Breast epithelium (tissue), 4 donors: ENCODE measurements at places on chromosomes 12 and 14.

GRCh38 chr14:35138585-35138984, 16.2 kb downstream of the PRORP start:
- no peak for DNase-seq

GRCh38 chr14:50790589-50790988, 40.4 kb downstream of the NIN start:
- DNase-seq = no peak

DNA sequence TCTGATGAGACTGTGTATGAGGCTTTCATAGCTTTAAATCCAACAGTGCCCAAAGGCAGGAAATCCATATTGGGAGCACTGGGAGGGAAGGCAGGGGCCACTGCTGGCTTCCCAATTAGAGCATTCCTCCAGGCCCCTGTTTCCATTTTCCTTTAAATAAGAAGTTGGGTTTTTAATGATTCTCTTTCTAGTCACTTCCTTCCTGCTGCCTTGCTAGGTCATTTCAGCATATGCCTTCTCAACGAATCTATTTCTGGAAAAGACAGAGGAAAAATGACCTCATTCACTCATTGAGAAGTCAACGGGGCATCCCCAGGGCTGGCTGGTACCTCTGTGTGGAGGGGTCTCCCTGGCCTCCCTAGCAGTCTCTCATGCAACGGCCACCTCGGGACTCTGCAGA, 43.5 kb downstream of the IGF1 start:
- no peak for DNase-seq

DNA sequence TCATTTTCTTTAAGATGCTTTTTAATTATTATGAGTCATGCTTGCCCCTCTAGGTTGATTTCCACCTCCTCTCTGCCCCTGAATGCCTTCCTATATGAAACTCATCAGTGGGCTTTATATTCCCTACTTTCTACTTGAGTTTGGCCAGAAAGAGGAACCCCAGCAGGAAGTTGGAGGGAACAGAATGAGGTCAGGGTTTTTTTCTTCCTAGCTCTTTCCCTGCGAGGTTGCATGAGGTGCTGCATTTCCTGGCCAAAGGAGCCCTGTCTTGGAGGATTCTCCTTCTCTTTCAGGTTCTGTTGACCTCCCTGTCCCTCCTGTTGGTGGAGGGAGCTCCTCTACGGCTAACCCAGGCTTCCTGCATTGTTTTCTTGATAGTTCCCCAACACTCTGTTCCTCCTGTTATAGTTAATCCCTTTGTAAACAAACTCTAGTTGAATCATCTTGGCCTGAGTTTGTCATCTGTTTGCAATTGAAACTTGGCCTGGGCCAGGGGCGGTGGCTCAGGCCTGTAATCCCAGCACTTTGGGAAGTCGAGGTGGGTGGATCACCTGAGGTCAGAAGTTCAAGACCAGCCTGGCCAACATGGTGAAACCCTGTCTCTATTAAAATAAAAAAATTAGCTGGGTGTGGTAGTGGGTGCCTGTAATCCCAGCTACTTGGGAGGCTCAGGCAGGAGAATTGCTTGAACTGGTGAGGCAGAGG, 15.3 kb upstream of the SPIC start:
- DNase-seq = no peak

GRCh38 chr14:30305346-30305745, 253.6 kb upstream of the G2E3 start:
- DNase-seq = no peak

GRCh38 chr12:95412482-95413311, 61.3 kb upstream of the METAP2 start:
- DNase-seq = no peak

DNA sequence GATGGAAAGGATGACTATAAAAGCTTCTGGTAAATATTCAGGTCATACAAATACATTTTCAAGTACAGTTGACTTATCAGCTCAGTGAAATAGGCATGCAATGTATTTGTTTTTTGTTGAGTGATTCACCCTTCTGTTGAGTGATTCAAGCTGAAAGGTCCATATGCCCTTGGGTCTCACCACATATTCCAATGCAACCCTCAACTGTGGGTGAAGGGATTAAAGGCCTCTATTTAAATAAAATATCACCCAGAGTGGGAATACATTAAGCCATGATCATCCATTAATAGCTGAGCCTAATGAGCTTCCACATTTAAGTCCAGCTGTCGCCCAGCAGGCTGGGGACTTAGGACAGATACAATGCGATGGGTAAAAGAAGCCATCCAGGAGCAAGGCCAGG, 120.2 kb downstream of the CRACR2A start:
- DNase-seq = no peak

DNA sequence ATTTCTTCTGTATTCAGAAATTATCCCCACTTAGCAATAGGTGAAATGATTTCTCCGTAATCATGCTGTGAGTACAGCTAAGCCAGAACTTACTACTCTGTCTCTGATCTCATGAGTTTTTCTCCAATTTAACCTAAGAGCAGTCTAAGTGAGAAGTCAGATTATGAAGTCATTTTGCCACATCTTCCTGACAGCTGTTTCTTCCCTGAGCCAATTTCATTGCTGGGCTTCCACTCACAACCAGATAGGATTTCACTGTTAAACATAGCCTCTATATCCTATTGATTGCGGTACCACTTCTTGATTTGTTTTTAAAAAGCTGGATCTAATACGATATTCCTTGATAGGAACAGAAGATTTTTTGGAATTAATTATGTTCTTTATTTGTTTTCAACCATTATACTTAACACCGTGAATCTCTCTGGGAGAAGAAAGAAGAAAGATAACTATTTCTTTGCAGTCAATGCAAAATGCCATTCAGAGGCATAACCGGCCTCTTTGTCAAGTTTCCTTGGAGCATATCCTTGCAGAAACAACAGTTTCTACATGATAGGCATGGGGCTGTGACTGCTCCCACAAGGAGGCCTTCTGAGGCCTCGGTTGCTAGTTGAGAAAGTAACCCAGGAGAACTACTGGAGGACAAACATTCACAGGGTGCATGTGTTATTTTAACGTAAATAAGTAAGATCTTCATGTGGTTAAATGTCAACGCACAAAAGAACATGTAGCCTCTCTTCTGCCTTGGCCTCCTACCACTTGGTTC, 212.2 kb downstream of the NPAS3 start:
- no peak for DNase-seq

- DNase-seq = no peak
These were observed 10.4 kb upstream of the ITPK1 start for GRCh38 chr14:93126111-93126510.

DNA sequence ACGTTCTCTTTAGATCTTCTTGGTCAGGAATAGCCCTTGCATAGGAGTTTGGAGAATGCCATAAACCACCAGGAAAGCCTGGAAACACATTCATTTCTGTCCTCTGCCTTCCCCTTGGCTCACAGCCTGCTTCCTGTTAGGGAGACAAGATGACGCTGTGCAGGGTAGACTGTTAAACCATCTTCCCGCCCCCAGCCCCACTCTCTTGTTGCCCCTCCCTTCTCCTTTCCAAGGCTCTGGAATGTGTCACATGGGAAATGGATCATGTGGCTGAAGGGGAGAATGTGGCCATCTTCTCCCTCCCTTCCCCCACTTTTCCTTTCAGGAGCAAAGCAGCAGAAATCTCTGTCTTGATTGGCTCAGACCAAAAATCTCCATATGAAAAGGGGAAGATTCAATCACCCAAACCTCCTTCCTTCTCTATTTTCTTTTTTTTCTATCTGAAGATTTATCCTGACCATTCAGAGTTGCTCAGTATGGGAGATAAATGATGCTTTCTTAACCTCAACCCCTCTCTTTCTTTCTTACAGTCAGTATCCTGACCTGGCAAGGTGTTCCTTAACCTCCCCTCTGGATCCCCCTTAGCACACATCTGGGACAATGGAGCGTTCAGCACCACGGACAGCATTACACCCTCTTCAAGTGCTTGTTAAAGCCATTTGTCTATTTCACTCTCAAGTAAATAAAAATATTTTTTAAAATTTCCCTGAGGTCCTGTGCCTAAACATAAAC, 11.4 kb downstream of the GPR19 start:
- DNase-seq = no peak

DNA sequence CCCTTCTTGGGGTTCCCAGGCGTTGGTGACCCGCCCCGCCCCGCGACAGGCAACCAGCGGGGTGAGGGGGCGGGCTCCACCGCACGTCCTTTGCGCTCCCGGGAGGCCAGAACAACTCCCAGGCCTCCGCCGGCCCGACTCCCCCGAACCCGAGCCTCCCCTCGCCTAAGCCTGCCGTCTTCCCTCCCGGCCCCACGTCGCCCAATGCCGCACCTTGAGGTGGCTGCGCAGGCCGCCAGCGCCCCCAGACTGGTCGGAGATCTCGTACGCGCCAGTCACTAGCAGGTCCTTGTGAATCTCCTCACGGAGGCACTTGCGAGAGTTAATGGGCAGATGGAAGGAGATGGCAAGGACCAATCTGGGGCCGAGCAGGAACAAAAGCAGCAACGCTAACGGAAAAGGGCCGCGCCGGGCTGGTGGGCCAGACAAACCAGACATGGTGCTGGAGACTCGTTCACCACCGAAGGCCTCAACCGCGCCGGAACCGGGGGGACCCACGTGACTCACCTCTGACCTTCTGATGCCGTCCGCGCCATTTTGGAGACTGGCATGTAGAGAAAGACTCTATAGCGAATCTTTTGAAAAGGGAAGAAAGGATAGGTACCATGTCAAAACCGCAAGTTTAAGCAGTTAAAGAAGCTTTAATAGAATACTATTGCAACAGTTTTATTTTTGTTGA, at the start of gene TMED10:
TMED10 (minus strand) TSS at position 471 of the 679 bp plus-strand sequence; CDS start at position 438, 33 bp downstream.
- DNase-seq = peak; percentile 95

DNA sequence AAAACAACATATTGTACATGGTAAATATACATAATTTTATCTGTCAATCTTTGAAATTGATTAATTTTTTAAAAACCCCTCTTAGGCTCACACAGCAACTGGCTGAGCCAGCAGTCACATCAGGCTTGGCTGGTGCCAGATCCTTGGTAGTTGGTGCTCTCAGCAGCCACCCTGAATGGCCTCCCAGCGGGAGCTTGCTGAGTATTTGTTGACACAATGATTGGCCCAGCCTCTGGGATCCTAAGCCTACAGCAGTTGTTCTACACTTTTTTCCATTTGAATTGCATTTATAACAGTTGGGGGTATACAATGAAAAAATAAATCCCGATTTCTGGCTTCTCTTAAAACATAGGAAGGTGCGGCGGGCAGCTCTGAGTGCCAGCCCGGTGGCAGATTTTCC, 11.1 kb downstream of the PRKAB1 start:
- DNase-seq = no peak

DNA sequence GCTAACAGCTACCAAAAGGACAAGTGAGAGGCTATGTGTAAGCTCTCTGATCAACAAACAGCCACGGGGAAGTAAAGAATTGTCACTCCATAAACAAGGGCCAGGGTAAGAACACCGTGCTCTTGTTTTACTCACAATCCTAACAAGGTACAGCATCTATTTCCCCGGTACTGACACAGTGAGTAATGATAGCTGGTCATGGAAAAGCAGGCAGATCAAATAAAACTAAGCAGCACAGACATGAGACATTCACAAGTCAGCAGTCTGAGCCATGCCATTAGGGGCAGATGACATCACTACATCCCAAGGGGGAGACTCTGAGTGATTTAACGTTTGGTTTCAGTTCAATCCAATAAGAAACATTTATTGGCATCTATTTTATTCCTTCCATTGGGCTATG, 54.4 kb downstream of the ARL6IP4 start:
- DNase-seq = no peak

- no peak for DNase-seq
These were observed 13.4 kb downstream of the ISM2 start for GRCh38 chr14:77485256-77485655.

- no peak for DNase-seq
These were observed 755 bp downstream of the SETD1B start for GRCh38 chr12:121804417-121805111.

GRCh38 chr12:120215766-120216735, 15.1 kb upstream of the RPLP0 start:
- DNase-seq = no peak

GRCh38 chr14:55107766-55108554, 21.1 kb upstream of the LGALS3 start:
- peak; percentile 82 for DNase-seq

- DNase-seq = no peak
These were observed 133.9 kb downstream of the C12orf75 start for GRCh38 chr12:105464406-105464805.

DNA sequence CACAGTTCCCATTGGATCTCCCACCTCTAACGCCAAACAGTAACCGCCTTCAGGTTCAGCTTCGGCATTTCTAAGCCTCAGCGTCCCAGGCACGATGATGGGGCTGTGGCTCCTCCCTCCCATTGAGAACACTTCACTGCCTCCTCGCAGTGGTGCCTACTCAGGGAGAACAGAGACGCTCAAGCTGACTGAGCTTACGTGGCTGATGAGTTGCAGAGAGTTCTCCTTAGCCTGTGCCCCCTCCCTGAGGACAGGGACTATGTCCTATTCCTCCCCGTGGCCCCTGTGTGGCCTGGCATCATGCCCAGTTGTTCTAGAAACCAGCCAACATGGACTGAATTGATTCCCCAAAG, 87.0 kb downstream of the ITPK1 start:
- DNase-seq = no peak

DNA sequence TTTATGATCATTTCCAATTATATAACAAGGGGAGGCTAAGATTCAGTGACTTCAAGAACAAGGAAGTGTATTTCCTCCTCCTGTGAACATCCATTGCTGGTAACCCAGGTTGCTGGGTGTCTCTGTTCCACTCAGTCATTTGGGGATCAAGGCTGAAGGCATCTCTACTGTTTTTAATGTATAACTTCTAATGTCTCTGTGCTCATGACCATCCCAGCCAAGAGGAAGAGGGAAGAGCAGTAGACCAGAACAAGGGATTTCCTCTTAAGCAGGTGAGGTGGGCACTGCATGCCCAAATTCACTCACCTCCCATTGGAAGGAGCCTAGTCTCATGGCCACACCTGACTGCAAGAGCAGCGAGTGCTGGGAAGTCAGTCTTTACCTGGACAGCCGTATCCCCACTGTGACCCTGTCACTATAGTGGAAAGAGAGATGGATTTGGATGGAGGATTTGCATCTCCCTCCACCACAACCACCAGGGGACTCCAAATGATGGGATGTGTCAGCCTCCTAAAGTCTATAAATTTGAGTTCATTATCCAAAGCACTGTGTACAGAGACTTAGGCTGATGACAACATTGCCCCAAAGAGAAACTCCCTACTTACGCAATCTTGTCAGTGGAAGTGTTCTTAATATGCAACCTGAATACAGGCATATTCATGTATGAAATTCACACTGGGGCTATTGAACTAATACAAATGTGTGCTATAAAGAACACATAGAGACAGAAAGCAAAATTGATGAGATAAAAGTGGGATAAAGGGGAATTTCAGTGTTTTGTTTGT, 368.7 kb downstream of the TMEM132D start:
- no peak for DNase-seq

GRCh38 chr12:49296836-49297694, 2.1 kb downstream of the PRPH start:
- DNase-seq = no peak

DNA sequence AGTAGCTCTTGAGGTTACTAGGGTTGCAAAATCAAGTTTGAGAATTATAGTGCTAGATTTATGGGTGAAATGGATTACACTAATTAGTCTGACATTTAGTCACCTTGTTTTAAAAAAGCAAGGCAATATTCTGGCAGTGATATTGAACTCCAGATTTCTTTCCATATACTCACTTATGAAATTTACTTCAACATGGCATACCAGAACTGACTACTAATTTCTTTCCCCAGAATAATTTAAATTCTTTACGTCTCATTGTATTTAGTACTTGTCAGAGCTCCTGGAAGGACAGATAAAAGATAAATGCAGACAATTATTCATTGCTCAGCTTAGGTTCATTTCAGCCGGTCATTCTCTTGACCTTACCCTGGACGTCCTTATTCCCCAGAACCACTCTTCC, 24.3 kb downstream of the EMP1 start:
- no peak for DNase-seq
